Activated CD4-positive, CD25-positive, alpha-beta regulatory T cell (primary cell): ENCODE measurements at places on chromosomes 5 and 9.

- no peak for DNase-seq
Measured at GRCh38 chr9:25548847-25549246, 129.4 kb downstream of the TUSC1 start.

DNA sequence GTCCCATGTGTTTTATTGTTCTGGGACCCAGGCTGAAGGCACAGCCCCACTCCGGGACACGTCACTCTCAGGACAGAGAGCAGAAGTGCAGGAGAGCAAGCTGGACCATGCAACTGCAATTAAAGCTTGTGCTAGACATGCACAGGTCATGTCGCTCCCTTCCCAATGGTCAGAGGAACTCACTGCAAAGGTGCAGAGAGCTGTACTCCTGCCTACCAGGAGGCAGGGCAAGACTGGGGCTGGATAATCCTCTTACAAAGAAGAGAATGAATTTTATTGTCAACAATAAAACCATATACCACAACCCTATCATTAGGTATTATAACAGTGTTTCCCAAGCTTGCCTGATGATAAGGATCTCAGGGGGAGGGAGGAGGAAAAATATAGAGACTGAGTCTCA is 74.0 kb upstream of the NEK6 start:
- no peak for DNase-seq

DNA sequence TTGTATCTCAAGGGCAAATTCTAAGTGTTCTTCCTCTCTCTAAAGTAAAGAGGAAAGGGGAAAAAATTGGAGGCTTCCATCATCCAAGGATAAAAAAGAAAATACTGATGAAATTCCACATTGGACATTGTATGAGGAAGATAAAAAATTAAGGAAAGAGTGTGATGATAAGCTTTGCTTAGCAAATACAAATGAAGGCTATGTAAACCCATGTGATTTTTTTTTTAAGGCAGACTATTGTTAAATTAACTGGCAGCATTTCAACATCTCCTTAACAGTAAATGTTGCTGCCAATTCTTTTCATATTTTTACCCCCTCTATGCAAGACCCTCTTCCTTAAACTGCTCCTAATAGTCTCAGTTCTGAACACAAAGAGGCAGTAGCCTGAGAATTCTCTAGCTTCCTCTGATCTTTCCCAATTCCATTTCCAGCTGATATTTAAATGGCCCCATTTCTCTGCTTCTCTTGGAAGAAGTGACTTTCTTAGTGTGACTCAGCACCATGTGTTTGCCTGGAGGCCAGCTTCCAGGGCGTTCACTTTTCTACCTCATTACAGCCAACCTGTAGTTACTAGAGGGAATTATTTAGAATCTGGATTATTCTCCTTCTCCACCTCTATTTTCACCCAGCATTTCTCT is 159.7 kb downstream of the TLE1 start:
- no peak for DNase-seq

- no peak for DNase-seq
Measured at GRCh38 chr5:33629999-33630398, 189.2 kb downstream of the TARS1 start.

- DNase-seq: no peak
Measured at GRCh38 chr5:163505049-163505367, 411 bp upstream of the MAT2B start.

DNA sequence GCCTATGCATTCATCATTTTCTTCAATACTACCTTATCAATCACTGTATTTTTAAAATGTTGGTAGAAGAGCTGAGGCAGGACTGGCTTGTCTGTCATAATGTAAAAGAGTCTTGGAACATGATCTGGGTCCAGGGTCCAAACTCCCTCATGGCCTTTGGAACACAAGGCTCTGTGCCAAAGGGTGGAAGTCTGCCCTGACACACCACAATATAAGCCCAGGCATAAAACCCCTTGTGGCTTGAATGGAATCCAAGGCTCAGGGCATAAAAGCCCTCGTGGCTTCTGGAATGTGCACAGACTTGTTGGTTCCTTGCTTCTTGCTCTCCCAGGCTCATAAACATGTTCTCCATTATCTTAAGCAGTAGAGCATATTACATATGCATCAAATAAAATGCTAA is 48.0 kb downstream of the GABRB2 start:
- DNase-seq: no peak

- DNase-seq: no peak
Measured at GRCh38 chr5:80935811-80936385, 24.3 kb upstream of the RASGRF2 start.

GRCh38 chr5:146016764-146017484 is 80.5 kb downstream of the SH3RF2 start:
- DNase-seq: no peak

DNA sequence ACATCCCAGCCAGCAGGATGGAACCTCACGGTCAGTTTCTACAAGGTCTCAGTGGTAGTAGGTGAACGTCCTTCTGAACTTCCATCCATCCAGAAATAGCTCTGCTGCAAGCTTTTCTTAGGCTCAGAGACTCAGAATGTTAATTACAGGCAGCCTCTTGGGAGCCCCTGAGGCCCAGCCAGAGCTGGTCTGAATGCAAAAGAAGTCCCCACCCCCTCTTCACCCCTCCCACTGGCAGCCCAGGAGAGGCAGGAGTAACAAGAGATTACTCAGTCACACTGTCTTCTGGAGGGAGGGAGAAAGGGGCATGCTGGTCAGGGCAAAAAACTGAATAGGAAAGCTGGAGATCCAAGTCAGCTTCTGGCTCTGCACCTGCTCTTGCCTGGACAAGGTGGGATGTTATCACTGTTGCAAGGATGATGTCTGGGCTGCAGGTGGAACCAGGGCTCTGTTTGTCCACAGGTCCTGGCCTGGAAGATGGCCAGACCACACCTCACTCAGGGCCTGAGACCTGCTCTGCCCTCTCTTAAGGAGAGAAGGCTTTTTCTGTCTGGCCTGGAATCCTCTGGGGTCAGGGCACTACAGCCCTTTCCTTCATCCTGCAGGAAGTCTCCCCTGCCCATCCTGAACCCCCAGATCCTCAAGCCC is 9.1 kb downstream of the ENHO start:
- no peak for DNase-seq

DNA sequence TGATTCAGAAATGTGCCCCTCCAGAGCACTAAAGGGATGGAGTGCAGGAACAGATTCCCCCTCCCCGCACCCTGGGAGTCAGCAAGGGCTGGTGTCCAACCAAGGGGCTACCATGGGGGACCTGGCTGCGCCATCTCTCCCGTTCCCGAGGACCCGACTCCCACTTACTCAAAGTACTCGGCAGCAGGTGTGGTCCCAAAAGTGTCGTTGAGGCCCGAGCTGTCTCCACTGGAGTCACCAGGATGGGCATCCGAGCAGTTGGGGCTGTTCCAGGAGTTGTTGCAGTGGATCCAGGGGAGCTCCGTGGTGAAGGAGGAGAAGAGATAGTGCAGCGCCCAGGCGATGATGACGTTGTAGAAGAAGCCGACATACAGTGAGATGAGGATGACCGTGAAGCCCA is 12.9 kb downstream of the SLC6A3 start:
- DNase-seq: no peak

DNA sequence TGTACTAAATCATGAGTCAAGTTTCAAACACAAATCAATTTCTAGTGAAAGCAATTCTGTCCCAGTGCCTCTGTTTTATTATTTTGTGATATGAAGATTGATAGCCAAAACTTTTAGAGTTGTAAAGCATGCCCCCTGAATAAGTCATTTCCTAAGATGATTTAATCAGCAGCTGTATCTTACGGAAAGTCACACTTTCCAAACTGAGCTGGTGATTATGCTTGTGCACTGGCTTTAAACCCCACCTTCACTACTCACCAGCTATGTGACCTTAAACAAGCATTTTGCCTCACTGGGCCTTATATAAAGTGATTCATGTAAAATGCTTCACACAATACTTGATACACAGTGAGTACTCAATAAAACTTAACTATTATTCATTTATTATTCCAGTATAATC is 78.1 kb downstream of the EDIL3 start:
- no peak for DNase-seq

DNA sequence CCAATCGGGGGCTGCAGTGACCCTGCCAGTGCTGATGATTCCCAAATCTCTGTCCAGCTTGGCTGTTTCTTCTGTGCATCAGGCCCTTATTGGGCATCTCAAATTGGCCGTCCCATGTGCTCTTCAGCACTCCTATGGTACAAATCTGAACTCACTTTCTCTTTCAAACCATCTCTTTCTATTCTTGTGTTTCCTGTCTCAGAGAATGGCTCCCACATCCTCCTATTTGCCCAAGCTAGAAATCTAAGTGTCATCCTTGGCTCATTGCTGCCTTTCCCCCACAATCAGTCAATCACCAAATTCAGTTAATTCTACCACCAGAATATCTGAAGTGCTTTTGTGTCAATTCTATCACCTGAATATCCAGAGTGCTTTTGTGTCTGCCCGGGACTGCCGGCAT is 336.6 kb downstream of the CWC27 start:
- DNase-seq: no peak

- no peak for DNase-seq
Measured at GRCh38 chr9:114965564-114965963, 35.2 kb upstream of the TNFSF8 start.
